NCI-H1930 (cell line): ENCODE measurements at places on chromosomes 3 and 15.

GRCh38 chr15:36814105-36814504 is 234.7 kb downstream of the CDIN1 start:
- no peak for DNase-seq

DNA sequence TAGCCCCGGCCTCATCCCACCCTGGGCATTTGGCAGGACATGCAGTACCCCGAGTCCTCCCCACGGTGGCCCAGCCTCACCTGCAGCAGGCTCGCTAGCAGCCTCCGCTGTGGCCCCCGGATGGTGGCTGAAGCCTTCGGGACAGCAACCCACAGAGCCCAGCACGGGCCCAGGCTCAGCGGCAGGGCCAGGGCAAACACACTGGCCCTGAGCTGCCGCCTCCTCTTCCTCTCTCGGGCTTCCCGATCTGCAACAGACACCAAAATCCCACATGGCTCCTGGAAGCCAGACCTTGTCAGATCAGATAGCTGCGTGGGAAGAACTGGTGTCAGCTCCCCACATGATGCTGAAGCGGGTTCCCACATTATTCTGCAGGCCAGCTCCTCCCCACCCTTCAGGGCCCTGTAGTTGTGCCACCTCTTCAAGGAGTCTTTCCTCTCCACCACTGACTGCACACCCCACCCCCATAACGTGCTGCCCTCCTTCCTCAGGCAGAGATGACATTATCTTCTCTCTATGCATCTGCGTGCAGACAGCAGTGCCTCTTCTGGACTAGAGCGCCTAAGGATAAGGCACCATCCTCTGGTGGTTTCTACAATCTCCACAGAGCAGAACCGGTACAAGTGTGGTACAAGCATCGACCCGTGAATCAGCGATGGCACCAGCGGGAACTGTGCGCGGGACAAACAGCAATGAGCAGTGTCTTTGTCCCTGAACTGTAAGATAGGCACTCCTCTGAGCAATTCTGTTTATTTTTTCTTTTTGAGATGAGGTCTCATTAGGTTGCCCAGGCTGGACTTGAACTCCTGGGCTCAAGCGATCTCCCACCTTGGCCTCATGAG is 9.5 kb downstream of the TMEM44 start:
- DNase-seq, result no peak

DNA sequence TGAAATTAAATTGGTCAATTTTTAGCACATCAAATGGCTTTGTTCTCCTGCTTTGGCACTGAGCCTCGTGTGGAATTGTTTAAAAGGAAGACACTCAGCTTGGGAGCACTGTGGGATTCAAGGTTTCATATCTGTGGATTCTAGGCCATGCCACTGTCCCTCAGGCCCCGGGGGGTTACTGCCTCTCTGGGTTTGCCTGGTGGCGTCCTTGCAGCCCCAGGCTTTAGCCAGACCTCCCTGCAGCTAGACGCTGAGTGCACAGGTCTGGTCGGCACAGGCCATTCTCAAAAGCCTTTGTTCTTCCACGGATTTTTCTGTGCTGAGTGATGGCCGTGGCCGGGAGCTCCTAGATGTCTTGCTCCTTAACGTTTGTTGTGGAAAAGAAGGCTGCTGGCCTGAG is 76.2 kb downstream of the CACNA2D3 start:
- DNase-seq, result no peak

GRCh38 chr3:88034491-88035275 is 24.1 kb downstream of the CGGBP1 start:
- DNase-seq, result no peak

GRCh38 chr3:99012051-99012450 is 110.6 kb upstream of the DCBLD2 start:
- no peak for DNase-seq

GRCh38 chr3:72744330-72744729 is 103.9 kb downstream of the SHQ1 start:
- no peak for DNase-seq

DNA sequence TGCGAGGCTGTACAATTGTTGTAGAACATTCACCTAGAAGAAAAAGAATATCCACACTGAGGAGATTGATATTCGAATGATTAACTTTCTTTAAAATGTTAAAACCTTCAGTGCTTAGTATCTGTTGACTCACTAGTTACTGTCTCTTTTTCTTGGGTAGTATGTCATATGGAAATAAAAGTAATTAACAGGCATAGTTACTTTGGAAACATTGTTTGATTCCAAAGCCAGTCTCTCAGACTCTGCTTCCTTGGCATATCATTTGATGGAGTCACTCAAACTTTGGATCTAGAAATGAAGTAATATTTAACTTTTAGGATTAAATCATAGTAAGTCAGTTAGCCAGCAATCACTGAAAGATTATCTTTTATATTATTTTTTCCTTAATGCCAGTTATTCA is 63.4 kb downstream of the MAP2K5 start:
- DNase-seq, result no peak

GRCh38 chr15:35181538-35181937 is 96.4 kb upstream of the NANOGP8 start:
- no peak for DNase-seq

- peak; percentile 14 for DNase-seq
Measured at GRCh38 chr3:161177991-161178390, 43.1 kb upstream of the NMD3 start.

DNA sequence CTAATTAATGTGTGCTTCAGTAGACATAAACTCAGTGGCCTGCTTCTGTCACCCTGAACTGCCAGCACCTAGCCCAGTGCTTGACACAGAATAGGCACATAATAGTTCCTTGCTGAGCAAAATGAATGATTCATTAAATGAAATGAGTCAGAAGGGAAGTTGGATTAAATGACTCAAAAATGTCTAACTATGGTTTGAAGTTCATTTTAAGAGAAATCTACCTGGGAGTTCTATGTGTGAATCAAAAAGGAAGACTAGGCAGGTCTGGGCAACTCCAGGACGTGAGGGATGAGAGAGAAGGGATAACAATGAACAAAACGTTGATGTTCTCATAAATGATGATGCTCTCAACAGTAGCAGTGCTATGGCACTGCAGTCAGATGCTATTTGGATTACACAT is 175.0 kb downstream of the CFAP20DC start:
- no peak for DNase-seq

GRCh38 chr3:98004721-98005120 is 30.4 kb downstream of the GABRR3 start:
- no peak for DNase-seq

DNA sequence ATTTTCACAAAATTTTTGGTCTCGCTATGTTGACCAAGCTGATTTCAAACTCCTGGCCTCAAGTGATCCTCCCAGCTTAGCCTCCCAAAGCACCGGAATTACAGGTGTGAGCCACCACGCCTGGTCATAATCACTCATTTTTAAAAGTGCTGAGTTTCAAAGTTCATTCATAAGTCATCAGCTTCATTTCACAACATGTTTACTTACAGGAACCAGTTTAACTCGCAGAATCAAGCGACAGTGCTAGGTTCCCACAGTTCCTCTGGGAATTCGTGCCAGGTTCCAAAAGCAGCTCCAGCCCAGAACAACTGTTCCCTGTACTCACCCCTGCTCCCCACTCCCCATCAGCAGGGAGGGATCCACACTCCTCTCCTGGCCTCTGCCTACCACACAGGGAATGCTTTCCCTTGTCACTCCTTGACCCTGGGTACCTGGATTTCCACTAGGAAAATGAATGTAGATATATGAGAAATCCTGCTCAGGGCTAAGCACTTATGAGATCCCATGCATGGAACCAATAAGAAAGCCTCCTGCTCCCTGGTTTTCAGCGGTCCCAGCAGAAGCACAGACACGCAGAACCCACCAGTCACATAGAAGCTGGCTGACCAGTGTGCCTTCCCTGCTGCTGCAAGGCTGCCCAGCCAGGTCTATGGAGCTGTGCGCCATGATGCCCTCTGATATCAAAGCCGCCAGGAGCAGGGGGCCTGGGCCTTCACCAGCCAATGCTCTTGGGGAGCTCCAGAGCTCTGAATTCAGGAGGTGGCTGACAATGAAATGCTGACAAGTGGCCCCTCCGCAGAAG is 72.3 kb downstream of the ITGB5 start:
- no peak for DNase-seq

DNA sequence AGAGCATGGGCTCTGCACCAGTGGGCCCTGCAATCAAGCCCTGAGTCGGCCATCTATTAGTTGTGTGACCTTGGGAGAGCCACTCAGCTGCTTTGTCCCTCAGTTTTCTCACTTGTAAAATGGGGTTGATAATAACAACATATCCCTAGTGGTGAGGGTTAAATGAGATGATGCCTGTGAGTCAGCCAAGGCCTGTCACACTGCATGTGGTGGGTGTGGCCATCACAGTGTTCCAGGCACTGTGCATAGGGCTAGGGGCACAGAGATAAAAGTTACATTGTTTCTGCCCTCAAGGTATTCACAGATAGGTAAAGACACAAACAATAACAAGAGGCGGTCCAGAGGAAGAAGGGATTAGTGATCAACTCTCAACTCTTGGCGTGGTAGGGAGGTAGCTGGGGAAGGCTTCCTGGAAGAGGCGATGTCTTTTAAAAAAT is 19.5 kb downstream of the SMAD6 start:
- no peak for DNase-seq

DNA sequence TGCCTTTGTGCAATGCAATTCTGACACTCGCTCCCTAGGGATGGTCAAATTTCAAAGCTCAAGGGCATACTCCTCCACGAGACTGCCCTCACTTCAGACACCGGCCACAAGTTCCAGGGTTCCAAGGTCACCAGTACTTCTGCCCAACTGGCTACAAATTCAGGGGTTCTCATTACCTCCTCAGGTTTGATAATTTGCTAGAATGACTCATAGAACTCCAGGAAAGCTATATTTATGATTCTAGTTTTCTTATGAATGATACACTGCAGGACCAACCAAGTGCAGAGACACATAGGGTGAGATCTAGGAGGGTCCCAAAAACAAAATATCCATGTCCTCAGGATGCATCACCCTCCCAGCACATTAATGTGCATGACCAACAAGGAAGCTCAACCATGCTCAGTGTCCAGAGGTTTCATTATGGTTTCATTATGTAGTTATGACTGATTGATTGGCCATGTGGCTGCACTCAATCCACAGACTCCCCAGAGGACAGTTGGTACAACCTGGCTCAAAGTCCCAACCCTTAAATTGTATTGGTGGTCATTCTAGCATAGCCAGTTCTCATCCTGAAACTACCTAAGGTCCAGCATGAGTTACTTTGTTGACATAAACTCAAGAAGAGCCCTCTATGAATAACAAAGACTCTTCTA is 170.4 kb upstream of the LRRN1 start:
- no peak for DNase-seq

GRCh38 chr15:28112962-28113361 is 13.8 kb upstream of the OCA2 start:
- DNase-seq, result no peak

DNA sequence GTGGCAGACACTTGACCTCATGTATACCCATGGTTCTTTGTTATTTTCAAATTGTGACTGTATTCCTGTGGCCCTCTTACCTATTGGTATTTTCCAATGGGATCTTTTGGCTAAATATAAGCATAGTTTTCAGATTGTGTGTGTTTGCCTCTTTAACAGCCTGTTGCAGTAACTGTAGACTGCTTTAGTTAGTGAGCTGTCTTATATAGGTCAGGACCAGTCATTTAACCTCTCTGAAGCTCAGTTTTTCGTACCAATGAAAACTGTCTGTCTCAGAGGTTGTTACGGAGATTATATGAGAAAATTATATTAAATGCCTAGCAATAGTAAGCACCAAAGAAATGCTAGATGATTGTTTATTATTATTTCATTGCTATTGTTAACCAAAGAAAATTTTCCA is 29.3 kb upstream of the CAPN3 start:
- no peak for DNase-seq

DNA sequence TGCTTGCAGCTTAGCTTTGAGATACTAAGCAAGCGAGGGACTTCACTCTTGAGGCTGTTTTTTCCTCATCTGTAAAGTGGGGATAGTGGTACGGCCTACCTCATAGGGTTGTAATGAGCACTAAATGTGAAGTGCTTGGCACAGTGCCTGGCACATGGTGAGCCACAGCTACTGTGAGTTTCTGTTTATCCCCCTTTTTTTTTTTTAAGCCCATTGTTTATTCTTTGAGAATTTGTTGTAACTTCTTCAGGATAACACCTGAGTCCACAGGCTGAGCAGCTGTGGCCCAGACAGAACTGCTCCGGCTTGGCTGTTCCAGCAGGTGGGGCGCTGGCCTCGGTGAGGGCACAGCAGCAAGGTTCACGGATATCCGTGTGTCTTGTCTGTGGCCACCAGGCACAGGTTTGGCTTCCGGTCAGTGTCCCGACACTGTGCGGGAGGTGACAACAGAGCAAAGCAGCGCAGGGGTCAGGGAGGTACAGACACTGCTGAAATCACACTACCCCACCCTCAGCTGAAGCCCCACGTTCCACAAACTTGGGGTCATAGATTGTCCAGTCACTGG is 7.3 kb upstream of the ISG20 start:
- DNase-seq, result no peak

GRCh38 chr3:177345973-177346503 is 148.8 kb upstream of the TBL1XR1 start:
- DNase-seq, result no peak

- no peak for DNase-seq
Measured at GRCh38 chr3:181066143-181067087, 76.9 kb upstream of the DNAJC19 start.

GRCh38 chr15:48570822-48571221 is 74.7 kb downstream of the FBN1 start:
- no peak for DNase-seq
